ENCODE measurements at places on chromosomes 11 and 22.

DNA sequence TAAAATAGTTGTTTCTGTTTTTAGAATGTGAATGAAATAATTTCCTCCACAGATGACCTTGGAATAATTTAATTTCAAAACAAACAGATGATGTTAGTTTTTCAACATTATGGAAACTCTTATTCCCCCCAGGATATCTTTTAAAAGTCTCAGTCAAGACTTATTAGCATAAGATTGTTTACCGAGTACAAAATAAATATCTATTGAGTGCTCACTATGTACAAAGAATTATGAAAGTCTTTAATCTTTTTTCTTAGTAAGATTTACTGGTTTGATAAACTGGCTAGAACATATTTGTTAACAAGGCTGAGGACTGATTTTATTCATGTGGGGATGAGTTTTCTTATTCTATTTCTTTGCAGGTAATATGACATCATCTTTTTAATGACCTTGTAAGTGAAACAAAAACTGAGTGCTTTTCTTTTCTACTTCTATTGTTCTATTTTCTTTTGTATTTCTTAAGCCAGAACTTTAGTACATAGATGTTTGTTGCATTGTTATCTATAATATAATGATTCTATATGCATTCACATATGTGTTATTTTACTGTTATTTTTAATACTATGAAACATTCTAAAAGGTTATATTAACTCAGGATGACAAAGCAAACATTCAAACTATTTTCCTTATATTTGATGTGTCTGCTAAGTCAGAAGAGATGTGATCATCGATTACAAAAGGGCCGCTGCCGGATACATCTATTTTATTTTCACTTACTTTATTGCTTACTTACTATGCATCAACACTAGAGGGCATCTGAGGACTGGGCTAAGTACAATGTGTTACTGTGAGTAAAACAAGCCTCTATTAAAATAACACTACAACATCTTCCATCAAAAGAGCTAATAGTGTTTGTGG, 111.0 kb upstream of the ARHGAP42 start:
- no peak for DNase-seq

GRCh38 chr11:1868636-1869291, 15.9 kb downstream of the LSP1 start:
- DNase-seq: no peak

DNA sequence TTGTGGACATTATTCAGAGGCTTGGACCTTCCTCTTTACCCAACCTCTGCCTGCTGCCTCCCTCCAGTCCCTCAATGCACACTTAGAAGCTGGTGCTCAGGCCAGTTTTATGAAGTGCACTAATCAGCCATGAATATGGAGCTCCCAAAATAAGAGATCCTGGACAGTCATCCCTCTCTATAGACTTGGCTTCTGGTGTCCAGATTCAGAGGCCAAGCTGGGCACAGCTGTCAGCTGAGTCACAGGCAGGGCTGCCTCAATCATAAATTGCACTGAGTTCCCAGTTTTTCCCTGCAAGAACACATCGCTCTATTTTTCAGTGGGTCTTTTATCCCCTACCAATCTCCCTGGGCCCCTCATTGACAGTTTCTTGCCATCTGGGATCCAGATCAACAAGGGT, 161.7 kb upstream of the CADM1 start:
- DNase-seq: no peak

DNA sequence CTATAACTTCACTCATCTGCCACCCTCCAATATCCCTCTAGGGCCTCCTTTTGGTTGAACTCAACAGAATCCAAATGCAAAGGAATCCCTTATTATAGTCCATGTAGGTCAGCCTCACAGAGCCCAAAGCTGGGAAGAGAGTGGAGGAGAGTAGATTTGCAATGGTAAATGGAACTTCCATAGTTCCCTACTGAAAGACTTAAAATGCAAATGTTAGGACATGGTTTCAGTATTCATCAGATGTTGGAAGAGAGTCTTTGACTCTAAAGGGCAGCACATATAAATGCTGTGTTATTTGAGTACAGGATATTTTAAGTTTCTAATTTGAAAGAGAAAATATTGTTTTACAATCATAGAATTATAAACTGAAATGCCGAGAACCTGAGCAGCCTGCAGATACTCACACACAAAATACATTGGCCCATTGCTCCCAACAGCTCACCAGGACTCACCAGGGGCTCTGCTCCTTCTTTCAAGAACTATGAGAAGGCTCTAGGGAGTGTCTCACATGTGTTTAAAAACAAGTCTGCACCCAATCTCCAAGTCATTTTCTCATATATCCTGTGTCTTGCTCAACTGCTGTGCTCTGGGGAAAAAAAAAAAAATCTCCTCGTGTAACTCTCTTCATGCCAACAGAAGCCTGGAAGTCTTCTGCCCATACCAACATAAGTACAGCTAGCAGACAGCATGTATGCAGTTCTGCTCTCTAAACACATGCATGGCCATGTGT, 39.6 kb downstream of the SYT9 start:
- DNase-seq: no peak

DNA sequence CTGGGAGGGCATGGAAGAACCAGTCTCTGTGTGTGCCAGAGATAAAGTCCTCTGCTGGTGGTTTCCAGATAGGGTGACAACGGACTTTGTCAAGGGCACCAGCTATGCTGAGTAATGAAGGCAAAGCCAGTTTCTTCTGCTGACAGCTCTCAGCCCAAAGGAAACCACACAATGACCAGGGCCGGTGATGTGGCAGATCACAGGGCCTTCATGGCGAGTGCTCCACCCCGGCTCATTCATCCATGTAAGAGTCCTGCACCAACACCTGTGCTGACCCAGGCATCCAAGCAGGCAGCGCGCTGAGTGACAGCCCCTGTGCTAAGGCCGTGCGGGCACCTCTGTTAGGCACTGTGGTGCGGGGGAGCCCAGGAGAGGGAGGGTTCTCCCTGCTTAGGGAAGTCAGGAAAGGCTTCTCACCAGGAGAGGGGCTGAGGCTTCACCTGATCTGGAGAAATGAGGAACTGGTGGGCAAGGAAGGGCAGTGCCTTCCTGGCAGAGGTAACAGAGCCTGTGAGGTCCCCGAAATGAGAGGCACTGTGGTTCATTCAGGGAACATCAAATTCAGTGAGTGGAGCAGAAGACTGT, 33.8 kb downstream of the TP53I11 start:
- DNase-seq: no peak

Data from retinal pigment epithelial cell (primary cell).